SK-N-MC (cell line): ENCODE measurements at places on chromosomes 2 and 18.

GRCh38 chr2:68646303-68646702 is 2.9 kb downstream of the PROKR1 start:
- DNase-seq = no peak

GRCh38 chr2:240623531-240624010 is 1.7 kb upstream of the GPR35 start:
- no peak for DNase-seq

DNA sequence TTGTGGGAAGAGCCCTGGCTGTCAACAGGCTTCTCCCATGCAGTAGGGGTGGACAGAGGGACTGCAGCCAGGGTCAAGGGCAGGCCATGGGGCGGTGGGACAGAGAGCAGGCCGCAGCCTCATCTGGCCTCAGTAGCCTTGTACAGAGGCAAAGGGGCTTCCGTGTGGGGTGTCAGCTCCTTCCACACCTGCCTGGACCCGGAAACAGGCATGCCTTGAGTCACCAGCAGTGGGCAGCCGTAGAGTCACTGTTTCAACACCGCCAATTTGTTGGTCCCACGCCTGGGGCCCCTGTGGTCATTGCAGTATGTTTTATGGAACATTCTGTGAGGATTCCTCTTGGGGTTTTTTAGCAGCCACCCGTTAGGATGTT is 173.0 kb downstream of the SMAD7 start:
- no peak for DNase-seq

- DNase-seq = no peak
Observed at GRCh38 chr18:45175511-45175910, 439.8 kb upstream of the SLC14A2 start.

- DNase-seq = no peak
Observed at GRCh38 chr2:74924463-74925265, 33.8 kb upstream of the POLE4 start.

- DNase-seq = no peak
Observed at GRCh38 chr2:57177176-57177575, 869.4 kb upstream of the VRK2 start.

DNA sequence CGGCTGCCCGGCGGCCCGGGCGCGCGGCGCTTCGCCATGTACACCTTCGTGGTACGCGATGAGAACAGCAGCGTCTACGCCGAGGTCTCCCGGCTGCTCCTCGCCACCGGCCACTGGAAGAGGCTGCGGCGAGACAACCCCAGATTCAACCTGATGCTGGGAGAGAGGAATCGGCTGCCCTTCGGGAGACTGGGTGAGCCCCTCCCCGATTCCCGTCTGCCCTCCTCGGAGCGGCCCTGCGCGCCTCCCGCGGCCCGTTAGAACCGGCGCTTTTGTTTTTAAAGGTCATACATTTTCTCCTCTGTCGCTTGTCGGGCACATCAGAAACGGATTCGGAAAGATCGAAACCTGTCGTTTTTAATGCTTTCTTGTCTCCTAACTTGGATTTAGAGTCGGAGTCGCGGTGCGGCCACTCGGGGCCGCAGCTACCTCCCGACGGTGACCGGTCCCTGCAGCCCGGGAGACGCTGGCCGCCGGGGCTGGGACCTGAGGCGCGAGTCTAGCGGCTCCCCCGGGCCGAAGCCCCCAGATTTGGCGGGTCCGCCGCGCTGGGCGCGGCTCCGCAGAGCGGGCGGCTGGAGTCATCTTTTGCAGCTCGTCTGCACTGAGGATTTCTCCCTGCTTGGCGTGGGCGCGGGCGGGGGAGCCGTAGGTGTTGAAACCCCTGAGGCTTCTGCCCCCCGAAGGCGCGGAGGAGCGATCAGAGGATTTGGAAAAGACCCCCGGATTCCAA is 519 bp downstream of the TTL start:
- DNase-seq = no peak

DNA sequence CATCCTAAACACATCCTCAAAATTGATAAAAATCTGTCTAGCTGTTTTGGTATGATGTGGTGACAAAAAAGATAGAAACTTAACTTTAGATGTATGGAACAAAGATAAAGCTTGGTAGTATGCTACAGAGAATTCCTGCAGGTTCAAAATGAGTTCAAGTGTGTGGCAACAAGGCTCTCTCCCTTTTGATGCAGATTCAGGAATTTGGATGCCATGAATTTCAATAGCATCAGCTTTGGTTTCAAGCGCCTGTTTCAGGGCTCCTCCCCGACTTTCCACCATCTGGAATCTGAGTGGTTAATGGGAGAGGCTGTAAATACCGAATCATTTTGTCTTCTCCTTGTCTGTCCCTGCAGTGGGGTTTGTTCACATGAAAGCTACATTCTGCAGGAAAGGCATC is 180.6 kb downstream of the MTX2 start:
- no peak for DNase-seq

GRCh38 chr2:52703004-52703403 is 1064.6 kb upstream of the CHAC2 start:
- no peak for DNase-seq

DNA sequence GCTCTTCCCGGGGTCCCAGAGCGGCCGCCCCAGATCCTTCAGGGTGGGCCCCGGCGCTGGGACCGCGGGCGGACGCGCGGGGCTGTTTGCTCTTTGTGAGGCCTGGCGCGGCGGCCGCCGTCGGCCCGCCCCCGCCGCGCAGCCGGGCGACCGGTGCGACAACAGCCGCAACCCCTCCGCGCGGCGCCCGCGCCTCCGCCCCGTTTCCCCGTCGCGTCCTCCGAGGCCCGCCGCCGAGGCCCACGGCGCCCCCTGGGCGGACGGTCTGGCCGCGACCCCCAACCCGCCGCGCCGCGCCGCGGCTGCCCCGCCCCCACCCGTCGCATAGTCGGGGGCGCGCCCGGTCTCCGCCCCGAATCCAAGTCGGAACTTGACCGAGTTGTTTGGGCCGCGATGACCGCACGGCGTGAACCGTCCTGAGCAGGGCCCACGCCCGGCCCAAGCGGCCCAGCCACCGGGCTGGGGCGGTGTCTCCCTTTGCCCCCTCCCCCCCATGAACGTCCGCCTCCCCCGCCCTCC is 448 bp downstream of the YPEL5 start:
- no peak for DNase-seq

- DNase-seq = no peak
Observed at GRCh38 chr2:107197594-107198294, 311.8 kb upstream of the ST6GAL2 start.

DNA sequence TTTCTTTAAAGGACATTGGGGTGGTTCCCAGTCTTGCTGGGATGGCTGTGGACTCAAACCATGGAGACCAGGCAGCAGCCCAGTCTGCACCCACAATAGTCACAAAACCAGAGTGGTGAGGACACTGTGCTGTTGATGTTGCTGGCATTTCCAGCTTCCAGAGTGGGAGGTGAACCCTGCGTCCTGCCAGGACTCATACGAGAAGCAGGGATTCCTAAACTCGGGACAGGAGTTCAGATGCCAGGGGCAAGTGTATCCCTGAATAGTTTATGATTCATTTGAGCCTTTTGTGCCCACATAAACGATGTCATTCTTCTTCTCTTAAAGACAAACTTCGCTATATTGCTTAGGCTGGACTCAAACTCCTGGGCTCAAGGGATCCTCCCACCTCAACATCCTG is 62.8 kb downstream of the TCF7L1 start:
- no peak for DNase-seq

GRCh38 chr2:128384956-128385355 is 66.3 kb upstream of the HS6ST1 start:
- no peak for DNase-seq

DNA sequence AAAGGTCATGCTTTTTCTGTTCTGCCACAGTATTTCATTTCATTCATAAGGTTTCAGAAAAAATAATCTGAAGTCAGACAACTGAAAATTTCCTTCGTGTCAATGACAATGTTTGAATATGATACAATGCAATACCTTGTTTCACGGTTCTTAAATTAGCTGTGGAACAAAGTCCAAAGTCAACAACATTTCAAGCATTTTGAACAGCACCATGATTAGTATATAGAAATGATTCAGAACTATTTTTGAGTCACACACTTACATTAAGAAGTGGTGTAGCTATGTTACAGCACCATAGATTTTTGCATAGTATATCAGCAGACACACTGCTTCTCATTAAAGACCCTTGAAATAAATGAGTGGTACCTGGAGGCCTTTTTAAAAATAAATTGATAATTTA is 178.3 kb upstream of the DSEL start:
- DNase-seq = no peak

GRCh38 chr2:240584486-240585031 is 2.0 kb upstream of the CAPN10 start:
- DNase-seq = no peak

DNA sequence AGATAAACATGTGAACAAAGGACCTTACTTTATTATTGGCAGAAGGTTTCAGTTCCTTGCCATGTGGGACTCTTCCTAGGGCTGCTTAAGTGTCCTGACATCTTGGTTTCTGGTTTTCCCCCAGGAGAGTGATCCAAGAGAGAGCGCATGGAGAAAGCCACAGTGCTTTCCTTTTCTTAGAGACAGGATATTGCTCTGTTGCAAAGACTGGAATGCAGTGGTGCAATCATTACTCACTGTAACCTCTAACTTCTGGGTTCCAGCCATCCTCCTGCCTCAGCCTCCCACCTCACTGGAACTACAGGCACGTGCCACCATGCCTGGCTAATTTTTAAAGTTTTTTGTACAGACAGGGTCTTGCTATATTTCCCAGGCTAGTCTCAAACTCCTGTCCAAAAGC is 38.1 kb upstream of the TCF7L1 start:
- no peak for DNase-seq

DNA sequence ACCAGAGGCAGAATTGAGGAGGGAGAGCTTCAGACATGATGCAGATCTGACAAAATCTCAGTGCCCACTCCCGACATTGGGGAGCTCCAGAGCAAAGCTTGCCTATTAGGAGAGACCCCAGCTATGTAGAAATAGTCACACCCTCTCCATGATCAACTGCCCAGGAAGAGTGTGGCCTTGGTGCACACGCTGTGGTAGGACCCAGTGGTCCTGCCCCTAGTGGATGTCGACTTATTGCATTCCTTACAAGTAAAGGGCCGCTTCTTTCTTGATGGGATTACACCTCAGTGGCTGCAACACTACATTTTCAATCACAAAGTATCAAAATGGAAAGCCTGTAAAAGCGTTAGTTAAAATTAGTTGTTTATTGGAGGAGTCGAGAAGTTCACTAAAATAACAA is 64.2 kb downstream of the VRK2 start:
- DNase-seq = no peak

DNA sequence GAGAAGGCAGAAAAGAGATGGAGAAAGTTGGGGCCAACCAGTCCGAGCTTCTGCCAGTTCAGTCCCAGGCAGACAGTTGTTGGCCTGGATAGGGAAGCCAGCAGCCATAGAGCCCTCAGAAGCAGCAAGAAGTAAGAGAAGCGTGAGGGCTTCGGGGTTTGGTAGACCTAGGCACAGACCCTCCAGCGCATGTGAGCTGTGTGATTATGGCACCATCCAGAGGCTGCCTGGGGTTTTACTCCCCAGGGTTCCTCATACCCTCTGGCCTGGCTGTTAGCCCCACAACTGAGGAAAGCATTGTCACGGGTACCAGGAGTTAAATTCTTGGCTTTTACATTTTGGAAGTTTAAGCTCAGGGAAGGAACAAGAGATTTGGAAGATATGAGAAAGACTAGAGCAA is 93.7 kb upstream of the RAB6C start:
- no peak for DNase-seq

DNA sequence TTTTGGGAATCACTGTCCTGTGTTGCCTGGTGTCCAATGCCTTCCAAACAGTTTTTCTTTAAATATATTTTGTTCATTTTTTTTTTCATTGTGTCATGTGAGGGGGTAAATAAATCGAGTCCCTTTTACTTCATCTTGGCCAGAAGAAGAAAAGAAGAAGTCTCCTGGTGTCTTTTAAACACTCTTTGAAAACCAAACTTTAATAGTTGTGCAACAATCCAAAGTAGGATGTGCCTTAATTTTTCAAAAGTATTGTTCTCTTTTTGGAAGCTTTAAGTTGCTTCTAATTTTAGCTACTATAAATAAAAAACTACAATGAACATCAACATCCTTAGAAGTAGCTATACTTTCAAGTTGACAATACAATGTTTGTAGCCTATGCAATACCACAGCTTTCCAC is 154.9 kb downstream of the ATAD2B start:
- DNase-seq = no peak

DNA sequence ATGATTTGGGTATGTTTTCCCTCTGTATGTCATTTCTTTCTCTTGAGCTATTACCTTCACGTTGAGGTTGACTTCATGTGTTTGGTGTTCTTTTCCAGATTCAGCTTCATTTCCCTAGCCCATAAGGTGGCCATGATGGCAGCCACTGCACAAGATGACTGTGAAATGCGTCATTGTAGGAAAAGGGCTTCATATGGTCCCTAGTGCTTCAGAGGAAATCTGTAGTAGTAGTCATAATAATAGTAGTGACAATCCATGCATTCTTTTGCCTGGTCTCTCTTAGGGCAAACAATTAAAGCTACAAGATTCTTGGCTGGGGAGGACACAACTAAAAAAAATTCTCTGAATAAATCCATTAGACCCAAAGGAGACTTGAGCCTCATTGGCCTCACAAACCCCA is 28.4 kb downstream of the AOX1 start:
- DNase-seq = no peak

DNA sequence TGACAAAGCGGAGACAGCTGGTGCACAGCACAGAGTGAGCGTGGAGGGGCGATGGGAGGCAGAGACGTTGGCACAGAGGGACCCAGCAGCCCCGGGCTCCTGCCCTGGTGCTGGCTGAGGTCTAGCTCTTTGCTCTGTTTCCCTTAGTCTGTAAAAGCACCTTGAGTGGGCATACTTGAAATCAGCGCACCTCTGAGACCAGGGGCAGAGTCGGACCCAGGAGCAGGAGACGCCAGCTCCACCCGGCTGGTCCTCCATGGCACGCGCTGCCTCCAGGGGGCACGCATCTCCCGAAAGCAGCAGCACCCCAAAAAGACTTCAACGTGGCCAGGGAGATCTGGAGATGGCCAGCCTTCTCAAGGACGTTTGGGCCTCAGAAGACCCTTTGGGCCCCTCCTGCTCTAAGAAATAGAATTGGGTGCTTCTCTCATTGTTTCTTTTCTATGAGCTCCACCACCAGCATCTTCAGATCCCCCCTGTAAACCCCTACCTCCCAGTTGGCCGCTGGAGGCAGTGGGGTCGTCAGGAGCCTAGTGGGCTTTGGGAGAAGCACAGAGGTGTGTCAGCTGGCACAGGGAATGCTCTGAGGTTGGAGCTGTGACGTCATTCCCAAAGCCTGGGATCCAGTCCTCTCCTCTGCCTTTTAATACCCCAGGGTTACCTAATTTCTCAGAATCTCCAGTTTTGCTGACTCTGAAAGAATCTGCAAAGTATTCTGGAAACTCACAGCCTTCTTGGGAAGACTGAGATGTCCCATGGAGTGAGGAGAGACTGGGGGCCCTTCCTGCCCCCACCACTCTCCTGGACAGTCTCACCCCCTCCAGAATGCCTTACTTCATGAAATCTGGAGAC is 58.9 kb downstream of the CIB4 start:
- DNase-seq = no peak

DNA sequence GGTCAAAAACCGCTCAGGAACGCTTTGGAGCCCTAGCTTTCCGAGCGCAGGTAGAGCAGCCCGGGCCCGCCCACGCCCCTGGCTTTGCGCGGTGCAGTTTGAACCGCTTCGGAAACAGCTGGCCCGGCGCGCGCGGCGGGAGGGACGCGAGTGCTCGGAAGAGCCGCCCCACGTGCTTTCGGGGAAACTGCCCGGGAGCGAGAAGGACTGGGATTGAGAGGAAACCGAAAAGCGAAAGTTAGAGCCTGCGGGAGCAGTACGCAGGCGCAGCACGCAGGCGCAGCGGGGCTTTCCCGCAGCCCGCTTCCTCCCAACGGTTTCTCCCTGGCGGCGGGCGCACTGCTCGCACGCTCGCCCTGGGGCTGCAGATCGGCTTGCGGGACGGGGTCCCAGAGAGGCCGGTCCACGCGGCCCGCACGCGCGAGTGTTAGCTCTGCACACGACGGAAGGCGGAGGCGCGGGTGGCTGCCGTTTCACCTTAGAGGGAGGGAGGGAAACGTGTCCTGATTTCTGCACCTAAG is 6.3 kb upstream of the STAT1 start:
- DNase-seq = peak; percentile 93
